ENCODE measurements at places on chromosomes 11 and 22.

DNA sequence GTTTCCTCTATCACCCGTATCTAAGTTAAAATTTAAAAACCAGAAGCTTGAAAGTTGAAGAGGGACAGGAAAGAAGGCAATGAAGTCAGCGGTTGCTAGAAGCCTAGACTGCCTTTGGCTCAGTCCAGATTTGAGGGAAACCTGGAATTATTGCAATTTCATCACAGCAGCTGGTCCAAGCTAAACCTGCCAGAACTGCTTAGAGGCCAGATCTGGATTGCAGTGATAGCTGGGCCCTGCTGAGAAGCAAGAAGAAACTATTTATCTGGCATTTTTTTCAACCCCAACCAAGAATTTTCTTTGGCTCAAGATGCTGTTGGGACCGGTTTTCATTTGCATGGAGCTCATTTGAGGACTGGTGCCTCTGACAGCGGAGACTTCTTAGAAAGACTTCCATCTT lies 121.5 kb upstream of the TEAD1 start:
- no peak for DNase-seq

DNA sequence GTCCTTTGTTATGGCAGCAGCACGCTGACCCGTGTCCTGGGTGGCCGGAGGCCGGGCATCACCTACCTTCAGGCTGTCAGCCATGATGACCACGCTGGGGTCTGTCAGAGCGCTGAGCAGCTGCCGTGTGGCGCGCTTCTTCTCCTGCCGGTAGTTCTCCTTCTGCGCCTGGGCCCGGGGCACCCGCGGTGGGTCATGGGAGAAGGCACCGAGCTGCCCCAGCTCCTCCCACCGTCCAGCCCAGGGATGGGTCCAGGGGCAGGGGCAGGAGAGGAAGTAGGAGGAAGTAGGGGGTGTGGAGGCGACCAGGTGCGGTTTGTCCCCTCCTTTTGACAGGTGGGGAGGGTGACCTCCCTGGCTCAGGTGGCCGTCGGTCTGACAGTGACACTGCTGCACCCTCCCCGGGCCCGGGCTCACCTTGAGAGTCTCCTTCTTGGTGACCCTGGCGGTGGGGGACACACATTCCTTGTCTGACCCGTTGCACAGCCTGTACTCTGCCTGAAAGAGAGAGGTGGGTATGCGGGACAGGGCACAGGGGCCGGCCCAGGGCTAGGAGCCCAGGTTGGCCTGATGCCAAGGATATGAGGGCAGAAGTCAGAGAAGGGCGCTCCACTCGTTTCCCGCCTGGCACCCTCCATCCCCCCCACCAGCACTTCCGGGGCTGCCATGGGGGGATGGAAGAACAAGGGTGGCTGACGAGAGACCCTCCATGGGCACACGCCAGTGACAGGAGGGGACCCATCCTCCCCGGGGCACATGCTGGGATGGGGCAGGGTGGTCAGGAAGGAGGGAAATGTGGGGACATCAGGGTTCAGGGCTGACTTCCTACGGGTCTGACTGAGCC lies 43.0 kb downstream of the OSBPL5 start:
- DNase-seq = no peak

DNA sequence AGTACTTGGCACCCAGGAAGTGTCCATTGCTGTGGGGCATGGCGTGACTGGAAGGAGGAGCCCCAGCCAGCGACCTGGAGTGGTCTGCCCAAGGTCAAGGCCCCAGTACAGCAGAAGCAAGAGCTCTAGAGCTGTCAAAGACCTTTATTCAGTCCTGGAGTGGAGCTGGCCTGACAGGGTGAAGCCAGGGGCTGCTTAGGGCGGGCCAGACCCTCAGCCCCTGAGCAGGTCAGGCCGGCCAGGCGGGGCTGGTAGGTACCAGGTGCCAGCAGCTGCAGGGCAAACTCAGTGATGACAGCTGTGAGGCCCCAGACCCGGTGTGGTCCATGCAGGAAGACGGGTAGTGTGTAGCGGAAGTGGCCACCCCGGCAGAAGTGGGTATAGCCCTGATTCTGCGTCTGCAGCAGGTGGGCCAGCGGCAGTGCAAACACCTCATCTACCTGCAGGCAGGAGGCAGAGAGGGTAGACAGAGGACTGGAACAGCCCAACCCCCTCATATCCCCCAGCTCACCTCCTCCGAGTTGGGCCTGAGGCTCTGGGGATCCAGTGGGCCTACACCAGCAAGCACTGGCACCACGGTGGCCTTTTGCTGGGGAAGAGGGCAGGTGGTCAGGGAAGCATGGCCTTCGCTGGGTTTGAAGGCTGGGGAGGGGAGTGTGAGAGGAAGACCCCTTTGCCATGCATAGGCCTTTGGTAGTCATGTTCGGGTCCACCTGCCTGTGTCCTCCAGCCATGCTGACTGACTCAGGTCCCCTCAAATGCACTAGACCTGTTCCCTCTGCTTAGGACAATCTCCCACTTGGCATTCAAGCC lies 1.7 kb downstream of the NUDT8 start:
- no peak for DNase-seq

- DNase-seq = peak; percentile 39
These were observed 4.4 kb downstream of the INS start for GRCh38 chr11:2156416-2157182.

DNA sequence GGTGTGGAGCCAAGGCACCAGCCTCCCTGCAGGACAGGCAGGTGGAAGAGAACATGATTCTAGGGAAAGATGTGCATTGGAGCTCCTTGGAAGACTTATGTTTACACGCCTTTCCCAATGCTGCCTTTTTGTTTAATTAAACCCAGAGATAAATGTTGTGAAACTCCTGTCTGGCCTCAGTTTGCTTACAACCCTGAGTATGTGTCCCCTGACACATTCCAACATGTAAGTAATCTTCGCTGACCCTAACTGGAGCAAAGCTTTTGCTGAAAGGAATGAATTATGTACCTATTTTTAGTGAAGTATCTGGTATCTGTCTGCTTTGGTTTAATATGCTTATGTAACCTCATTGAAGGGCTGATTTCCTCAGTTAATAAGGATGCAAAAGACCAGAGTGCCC lies 56.7 kb downstream of the APIP start:
- DNase-seq = no peak

- peak; percentile 43 for DNase-seq
These were observed 10.3 kb downstream of the TOP3B start for GRCh38 chr22:21972293-21972779.

- no peak for DNase-seq
These were observed 167.8 kb upstream of the NARS2 start for GRCh38 chr11:78742430-78742829.

DNA sequence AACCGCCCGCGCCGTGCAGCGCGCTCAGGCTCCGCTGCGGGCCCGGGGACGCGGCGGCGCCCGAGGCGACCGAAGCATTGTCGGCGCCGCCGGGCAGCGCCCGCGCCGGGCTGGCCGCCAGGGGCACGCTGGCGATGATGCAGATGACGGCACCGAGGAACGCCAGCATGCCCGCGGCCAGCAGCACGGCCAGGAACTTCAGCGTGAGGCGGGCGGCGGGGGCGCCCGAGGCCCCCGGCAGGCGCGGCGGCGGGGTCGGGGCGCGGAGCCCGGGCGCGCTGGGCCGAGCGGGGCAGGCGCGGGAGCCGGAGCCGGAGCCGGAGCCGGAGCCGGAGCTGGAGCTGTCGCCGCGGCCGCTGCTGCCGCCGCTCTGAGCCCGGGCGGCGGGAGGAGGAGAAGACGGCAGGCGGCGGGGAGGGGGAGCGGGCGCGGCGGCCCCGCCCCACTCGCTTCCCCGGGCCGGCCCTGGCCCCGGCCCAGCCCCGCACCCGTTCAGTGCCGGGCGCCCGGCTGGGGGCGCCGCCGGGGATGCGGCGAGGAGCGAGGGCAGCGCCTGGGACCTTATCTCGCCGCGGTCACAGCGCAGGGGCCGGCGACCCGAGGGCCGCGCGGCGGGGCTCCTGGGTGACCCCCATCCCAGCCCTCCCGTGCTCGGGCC lies at the start of gene NPTXR:
Gene NPTXR, minus strand, starts transcription at position 372 of the 658 bp plus-strand sequence.
- no peak for DNase-seq
